ENCODE measurements at places on chromosomes 16 and 17.
A peak's percentile ranks its signal among the peaks of the same experiment; 100 is the strongest.

DNA sequence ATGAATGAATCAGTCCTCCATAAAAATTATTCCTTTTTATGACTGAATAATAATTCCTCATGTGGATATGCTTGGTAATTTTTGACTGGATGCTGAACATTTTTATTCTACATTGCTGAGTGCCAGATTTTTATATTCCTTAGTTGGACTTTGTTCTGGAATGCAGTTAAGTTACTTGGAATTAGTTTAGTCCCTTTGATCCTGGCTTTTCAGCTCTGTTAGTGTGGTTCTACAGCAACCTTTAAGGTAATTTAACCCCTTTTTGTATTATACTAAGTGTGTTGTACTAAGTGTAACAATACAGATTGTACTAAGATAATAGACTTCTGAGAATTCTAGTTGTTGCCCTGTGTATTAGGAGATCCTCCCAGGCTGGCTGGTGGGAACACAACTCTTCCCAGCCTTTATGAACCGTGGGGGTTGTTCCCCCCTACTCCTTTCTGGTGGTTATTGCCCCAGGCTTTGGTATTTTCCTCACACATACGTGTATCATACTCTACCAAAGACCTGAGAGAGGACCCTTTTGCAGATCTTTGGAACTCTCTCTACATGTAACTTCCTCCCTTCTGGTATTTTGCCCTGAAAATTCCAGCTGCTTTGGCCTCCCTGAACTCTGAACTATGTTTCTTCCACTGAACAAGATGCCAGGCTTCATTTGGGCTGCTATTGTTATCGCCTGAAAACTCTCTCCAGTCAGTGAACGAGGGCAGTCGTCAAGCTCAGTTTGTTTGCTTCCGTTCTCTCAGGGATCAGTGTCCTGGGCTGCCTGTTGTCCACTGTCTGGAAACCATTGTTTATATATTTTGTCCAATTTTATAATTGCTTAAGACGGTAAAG is 30.5 kb downstream of the TANGO6 start:
- no peak for DNase-seq

DNA sequence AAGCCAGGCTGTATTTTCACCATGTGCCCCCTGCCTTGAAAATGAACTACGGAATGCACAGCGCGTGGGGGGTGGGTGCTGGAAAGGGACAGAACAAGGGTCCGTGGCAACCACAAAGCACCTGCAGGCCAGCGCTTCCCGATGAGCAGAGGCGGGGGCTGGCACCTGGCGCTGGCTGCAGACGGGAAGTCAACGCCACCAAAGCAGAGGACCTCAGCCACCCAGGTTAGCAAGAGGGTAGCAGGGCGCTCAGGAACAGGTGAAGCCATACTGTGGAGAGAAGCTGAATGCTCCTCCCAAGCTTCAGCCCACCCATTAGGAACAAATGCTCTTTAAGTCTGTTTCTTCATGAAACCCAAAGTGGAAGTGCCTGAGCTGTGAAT is 64.7 kb downstream of the KLHDC4 start:
- no peak for DNase-seq

GRCh38 chr17:43917348-43918025 is 10.2 kb upstream of the MPP2 start:
- DNase-seq = peak; percentile 33

DNA sequence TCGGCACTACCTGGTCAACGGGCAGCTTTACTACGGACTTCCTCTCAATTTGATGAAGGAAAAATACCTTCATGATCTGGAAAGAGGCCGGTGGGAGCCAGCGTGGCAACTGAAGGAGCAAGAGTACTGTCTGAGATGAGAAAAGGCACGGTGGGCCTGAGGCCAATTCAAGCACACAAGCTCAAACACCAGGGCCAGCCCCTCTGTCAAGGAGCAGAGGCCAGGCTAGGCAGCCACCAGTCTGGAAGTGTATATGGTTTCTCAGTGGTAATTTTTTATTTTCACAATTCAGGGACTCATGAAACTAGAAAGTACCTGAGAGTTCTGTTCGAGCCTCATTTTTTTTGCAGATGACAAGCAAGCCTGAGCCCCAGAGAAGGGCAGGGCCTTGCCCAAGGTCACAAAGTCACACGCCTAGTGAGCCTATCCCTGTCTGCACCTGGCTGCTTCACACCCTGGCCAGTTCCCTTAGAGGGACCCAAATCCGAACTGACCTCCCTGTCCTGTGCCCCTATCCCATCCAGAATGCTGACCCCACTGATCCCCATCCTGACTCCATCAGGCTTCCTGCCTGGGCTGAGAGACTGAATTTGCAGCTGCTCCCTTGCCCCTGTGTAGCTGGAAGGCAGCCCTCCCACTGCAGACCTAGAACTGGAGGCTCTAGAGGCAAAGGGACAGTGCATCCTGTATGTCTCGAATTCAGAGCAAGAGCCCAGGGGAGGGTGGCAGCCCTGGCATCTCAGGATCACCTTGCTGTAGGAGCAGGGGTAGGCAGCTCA is 4.8 kb upstream of the TBX2 start:
- no peak for DNase-seq

DNA sequence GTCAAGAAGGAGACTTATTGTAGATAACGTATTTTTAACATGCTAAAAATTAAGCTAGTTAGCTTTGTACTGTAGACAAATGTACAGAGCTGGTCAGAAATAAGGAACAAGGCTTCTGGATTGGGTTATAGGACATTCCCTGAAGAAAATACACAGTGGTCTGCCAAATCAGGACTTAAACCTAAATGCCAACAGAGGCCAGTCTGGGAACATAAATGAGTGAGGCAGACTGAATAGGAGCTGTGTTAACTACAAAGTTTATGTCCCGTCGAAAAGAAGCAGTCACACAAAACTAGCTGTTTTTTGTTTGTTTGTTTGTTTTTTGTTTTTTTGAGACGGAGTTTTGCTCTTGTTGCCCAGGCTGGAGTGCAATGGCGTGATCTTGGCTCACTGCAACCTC is 120.4 kb upstream of the C17orf78 start:
- peak; percentile 30 for DNase-seq

GRCh38 chr17:61005358-61005757 is 327.7 kb downstream of the BCAS3 start:
- DNase-seq = no peak

DNA sequence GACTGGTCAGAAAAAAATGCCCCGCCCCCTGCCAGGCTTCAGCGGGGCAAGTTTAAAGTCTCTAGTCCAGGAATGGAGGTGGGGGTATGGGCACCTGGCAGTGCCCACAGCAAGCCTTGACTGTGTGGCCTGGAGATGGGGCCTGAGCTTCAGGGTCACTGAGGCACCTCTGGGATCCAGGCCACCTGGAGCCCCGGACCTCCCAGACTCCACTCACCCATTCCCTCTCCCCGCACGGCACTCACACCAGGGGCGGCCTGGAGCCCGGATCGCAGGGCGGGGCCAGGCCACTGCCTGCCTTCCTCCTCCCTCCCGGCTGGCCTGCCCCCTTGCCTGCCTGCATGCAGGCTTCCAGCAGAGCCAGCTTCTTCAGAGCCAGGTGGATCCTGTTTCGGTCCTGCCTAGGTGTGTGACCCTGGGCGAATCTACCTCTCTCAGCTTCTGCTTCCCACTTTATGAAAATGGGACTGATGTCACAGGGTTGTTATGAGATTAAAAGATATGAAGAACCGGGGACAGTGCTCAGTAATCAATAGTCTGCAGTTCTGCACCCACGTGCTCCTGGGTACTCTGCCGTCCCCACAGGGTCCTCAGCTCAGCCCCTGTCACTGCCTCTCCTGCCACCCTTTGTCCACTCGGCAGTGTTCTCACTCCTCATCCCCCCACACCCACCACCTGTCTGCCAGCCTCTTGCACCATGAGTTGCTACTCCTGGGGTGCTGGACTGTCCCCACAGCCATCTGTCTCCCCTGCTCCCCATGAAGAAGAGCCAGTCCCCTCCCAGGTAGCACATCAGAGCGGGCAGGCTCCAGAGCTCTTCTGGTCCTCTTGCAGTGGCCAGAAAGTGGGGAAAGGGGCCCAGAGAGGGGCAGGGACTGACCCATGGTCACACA is 1.2 kb upstream of the TCAP start:
- DNase-seq = no peak

DNA sequence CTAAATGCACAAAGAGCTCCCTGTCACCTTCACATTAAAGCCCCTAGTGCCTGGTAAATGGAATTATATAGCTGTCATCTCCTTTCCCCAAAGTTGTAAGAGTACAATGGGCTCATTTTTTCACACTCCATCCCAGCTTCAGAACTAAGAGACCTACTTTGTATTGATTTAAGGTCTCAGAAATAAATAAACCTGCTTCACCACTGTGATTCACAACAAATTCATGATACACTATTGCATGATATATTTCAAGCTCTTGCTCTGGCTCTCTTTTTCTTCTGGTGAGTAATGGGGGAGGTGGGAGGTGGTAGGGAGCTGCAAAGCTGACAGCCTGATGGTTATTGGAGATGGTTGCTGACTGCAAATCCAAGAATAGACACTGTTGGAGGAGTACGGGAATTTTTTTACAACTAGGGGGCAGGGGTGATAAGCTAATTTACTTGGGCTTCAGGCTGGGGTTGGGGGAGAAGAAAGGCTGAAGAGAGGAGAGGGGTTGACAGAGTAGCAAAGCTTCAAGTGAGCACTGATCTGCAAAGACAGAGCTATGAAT is 189.9 kb downstream of the AATF start:
- DNase-seq = no peak

- DNase-seq = no peak
These were observed 5.6 kb upstream of the PGS1 start for GRCh38 chr17:78372841-78373240.

GRCh38 chr16:71840052-71840451 is 5.7 kb upstream of the ATXN1L start:
- no peak for DNase-seq

GRCh38 chr17:47866941-47867340 is 16.0 kb upstream of the SP6 start:
- no peak for DNase-seq

- DNase-seq = no peak
These were observed 102.3 kb downstream of the KCNJ2 start for GRCh38 chr17:70271672-70272071.

All from globus pallidus (tissue), 1 donor.